Smooth muscle cell of trachea (primary cell): ENCODE measurements at places on chromosomes 6 and 20. TPM values are rescaled to one million over a fixed set of nuclear protein-coding genes. Genes with fewer than 3 reads are reported as not detected.

NOX3 gene
- not detected in 2 replicates for total RNA-seq

C6orf141 gene
- total RNA-seq, result 0.17 and 1.3 TPM in 2 replicates

LYRM2 gene
- 18.7 and 30.3 TPM in 2 replicates for total RNA-seq

HLA-DRB1 gene
- 0.17 TPM in 1 of 2 replicates, not detected in the other for total RNA-seq

SPATS1 gene
- total RNA-seq, result not detected in 2 replicates

SCRT2 gene
- total RNA-seq, result not detected in 2 replicates

PNPLA1 gene
- total RNA-seq, result not detected in 2 replicates

NR2E1 gene
- total RNA-seq, result not detected in 2 replicates

HLA-DMB gene
- total RNA-seq, result 0.50 and 1.5 TPM in 2 replicates

LY6G5B gene
- total RNA-seq, result 3.2 and 3.8 TPM in 2 replicates

MYL9 gene
- total RNA-seq, result 15.1 and 28.3 TPM in 2 replicates

MAS1 gene
- not detected in 2 replicates for total RNA-seq

MLN gene
- total RNA-seq, result not detected in 2 replicates

HEY2 gene
- not detected in 2 replicates for total RNA-seq

AVP gene
- not detected in 2 replicates for total RNA-seq

MUCL3 gene
- total RNA-seq, result not detected in 2 replicates

WFDC9 gene
- total RNA-seq, result not detected in 2 replicates

RRAGD gene
- 0.58 and 1.3 TPM in 2 replicates for total RNA-seq

ADTRP gene
- 1.0 and 2.3 TPM in 2 replicates for total RNA-seq

RAET1L gene
- not detected in 2 replicates for total RNA-seq

TEAD3 gene
- 12.9 and 13.5 TPM in 2 replicates for total RNA-seq

PHACTR1 gene
- 1.5 and 2.3 TPM in 2 replicates for total RNA-seq

KCNG1 gene
- total RNA-seq, result 2.5 and 15.2 TPM in 2 replicates

SMPD2 gene
- 6.8 and 8.7 TPM in 2 replicates for total RNA-seq

ARMH2 gene
- total RNA-seq, result not detected in 2 replicates
